ENCODE measurements at places on chromosomes 6 and 20.

GRCh38 chr20:25372584-25373336, 17.9 kb downstream of the ABHD12 start:
- no peak for DNase-seq

DNA sequence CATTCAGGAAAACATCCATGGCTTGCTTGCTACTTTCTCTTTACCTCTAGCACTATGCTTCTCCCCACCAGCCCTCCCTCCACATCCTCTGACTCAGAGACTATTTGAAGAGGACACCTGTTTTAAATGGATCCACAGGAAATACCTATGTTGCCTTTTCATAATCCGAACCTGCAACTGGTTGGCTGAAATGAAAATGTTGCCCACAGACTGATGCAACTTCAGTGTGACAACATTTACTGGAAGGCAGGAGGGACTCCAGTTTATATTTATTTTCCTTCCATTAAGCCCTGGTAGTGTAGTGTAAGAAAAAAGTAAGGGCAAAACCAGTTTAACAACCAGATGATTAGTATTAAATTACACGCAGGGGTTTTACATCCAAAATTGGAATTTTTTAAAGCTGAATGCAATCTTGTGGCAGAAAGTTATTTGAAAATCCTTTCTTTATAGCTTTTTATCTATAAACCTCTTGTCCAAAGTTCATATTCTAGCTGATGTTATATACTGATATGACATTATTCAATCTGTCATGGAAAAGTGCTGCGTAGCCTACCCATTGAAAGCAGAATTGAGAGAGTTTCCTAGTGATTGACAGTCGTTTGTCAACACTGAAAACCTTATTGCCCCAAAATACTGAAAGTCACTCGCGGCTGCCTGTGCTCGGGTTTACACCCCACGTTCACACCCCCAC, 881 bp upstream of the AIG1 start:
- DNase-seq = no peak

- DNase-seq = no peak
Observed at GRCh38 chr6:35028781-35029769, 112.1 kb downstream of the TCP11 start.

DNA sequence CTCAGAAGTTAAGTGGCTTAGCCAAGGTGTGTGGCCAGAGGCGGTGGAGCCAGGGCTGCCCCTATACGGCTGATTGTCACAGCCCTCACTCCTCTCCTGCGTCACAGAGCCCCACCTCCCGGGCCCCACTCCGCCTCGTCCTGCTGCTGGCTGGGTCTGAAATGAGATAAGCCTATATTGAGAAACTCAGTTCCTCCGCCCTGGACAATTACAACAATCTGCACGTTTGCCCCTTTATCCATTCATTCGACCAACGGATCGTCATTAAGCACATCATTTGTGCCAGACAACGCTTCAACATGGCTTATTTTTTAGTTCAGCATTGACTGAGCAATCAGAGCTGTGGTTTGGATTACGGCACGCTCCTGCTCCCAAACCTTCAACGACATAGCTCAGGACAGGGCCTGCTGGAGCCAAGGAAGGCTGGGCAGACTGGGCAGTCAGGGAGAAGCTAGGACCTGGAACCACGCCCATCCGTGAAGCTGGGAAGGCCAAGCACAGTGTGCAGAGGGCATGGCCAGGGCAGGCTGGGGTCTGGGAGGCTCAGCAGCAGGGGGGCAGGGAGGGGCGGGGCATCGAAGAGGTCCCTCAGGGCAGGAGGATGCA, 16.6 kb upstream of the EZR start:
- no peak for DNase-seq

DNA sequence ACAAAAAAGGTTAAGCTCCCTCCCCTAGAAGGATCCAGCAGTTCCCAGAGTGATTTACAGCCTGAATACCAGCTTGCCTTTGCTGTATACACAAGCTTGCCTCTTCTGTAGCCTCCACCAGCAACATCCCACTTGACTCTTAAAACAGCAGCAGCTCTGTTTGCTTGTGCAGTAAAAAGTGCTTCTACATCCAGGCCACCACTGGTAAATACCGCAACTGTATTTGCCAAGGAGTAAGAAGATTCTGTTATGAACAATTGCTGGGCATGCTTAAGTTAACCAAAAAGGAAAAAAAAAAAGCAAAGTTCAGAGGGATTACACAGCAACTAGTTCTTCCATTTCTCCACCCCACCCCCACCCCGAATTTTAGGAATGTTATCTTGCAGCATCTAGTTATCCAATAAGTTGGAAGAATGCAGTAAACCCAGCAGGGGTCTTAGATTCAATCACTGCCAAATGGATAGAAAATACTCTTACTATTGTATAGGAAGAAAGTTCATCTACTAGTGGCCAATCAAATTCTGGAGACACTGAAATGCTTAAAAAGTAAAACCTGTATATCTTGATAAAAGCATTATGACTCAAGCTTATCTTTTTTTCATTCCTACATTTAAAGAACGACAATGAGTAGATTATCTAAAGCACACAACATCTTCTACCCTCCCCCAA, 4.8 kb downstream of the SALL4 start:
- DNase-seq = no peak

DNA sequence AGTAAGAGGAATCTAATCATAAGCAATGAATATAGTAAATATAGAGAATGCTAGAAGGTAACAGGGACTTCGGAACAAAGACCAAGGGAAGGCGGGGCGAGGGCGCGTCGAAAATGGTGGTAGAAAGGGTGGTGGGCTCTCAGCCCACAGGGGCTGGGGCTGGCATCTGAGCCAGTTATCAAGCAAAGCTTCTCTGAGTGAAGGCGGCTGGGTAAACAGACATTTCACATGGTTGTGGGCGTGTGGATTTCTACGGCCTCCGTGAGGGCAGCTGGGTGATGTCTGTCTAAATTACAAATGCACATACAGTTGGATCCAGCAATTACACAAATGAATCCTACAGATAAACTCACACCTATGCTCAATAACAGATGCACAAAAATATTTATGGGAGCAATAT, 56.6 kb downstream of the TOX2 start:
- no peak for DNase-seq

DNA sequence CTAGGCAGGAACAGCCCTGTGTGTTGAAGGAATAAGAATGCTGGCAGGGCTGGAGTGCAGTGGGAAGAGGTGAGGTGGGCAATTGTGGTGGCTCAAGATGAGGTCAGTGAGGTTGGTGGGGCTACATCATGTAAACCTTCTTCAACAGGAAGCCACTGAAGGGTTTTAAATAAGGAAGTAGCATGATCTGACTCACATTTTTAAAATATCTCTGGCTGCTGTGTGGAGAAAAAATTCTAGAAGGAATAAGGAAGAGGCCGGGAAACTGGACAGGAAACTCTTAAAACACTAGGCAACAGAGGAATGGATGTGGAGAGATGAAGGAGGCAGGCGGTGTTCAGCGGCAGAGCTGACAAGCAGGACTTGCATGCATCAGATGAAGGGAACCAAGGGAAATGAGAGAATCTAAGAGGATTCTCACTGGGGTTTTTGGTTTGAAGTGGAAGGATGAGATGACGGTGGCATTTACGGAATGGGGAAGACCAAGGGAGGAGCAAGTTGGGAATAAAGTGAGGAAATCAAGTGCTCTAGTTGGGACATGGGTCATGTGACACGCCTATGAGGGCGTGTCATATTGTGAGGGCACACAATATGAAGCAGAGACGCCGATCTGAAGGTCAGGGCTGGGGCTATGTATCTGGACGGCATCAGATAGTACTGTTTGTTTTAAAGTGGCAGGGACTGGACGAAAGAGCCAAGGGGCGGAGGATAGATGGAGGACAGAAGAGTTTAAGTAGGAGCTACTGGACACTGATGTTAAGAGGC, 18.2 kb downstream of the TMEM242 start:
- DNase-seq = no peak

GRCh38 chr6:135002229-135002844, 52.3 kb downstream of the HBS1L start:
- DNase-seq = no peak

- no peak for DNase-seq
Observed at GRCh38 chr20:32439132-32439829, 81.2 kb downstream of the ASXL1 start.

GRCh38 chr6:166931426-166931970, 24.9 kb downstream of the RNASET2 start:
- no peak for DNase-seq

GRCh38 chr6:44150317-44150917, 8.2 kb upstream of the CAPN11 start:
- no peak for DNase-seq
